CD4-positive, alpha-beta memory T cell (primary cell): ENCODE measurements at places on chromosomes 6 and 20.

DNA sequence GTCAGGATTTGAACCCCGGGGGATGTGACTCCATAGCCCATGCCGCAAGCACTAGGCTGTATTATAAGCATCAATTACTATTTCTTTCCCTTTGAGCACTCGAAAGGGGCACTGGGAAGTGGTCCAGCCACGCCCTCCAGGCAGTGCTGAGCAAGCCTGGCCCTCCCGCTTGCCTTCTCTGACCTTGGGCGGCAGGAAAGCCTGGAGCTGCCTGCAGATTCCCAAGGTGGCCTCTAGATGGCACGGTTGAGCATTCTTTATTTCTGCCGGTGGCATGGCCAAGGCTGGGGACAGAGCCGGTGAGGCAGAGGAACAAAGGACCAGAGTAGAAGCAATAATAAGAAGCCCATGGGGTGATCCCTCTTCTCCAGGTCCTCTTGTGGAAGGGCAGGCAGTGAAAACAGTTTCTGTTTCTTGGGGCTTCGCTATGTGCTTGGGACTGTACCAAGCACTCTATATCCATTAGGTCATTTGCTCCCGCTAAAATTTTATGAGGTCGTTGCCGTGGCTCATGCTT is 32.0 kb downstream of the ARHGAP40 start:
- peak; percentile 40 for DNase-seq

DNA sequence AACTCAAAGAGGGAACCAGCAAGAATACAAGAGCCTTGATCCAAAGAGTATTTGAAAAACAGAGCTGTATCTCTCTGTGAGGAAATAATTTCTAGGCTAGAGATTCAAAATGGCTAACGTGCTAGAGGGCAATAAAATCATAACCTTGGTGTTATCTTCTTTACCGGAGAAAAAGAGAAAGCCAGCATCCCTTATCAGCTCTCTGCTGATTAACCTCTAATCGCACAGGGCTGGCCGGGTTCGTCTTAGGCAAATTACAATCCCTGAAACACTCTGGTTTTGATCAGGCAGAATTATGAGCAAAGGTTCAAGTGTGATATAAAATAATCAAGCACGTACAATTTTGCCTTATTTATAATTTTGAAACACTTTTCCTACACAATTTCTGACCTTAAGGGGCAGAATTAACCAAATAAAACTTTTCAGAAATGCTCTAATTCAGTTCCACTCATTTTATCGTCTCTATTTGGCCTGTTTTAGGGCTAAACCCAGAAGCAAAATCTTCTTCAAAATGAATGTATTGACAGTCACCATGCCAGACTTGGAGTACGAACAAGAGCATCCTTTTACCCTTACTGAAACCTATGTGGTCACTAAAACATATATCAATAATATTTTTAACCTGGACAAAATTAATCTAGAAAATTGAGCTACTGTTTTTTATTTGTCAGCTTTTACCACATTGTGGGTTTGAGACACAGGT is 13.7 kb downstream of the PSMB9 start:
- no peak for DNase-seq

DNA sequence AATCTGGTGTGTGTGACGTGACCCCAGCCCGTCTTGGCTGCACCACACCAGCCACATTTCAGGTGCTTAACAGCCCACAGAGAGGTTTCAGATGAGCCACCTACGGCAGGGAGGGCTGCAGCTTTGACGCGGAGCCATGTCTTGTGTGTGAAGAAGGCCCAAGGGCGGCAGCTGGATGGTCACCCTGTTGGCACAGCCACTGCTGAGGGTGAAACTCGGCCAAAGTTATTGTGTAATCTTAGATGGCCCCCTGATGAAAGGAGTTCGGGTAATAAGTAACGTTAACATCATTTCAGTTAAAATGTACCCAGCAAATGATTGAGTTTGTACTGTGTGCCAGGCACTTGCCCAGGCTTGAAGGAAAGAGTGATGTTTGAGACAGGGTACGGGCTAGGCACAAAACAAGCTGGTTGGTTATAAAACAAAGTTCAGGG is 97.2 kb downstream of the SSR1 start:
- DNase-seq = no peak

- DNase-seq = no peak
These were observed 143.0 kb downstream of the DOK5 start for GRCh38 chr20:54618412-54618811.

GRCh38 chr20:34301587-34302311 is 1.4 kb downstream of the AHCY start:
- no peak for DNase-seq

DNA sequence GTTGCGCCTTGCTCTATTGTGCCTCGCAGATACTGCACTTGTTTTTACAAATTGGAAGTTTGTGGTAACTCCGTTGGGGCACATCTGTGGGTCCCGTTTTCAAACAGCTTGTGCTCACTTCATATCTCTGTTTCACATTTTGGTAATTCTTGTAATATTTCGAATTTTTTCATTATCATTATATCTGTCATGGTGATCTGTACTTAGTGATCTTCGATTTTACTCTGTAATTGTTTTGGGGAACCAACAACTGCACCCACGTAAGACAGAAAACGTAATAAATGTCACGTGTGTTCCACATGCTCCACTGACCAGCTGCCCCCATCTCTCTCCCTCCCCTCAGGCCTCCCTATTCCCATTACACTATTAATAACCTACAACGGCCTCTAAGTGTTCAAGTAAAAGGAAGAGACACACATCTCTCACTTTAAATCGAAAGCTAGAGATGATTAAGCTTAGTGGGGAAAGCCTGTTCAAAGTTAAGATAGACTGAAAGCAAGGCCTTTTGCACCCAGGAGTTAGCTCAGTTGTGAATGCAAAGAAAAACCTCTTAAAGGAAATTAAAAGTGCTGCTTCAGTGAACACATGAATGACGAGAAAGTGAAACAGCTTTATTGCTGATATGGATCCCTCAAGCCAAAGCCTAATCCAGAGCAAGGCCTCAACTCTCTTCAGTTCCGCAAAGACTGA is 26.9 kb downstream of the TTLL2 start:
- DNase-seq = no peak

DNA sequence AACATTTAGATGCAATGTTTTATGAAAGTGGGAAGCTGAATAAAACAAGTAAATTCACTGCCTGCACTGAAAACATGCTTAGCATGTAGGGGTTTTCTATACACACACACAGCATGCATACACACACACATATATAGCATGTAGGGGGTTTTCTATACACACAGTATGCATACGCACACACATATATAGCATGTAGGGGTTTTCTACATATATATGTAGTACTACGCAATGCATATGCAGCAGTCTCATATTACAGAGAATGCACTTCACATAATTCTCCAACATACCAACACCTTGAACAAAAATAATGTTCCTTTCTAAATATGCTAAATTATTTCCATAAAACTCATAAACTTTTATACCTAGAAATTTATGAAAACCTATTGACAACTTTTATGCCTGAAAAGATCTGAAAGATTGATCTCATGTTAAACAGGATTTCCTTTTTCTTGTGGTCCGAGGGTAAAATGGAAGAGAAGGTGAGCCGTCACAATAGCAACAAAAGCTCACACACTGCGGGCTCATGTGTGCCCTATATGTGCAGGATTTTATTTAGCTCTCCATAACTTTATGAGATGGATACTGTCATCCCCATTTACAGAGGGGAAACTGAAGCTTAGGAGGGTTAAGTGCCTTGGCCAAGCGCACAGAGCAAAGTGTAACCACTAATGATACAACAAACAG is 81.9 kb upstream of the TULP1 start:
- peak; percentile 37 for DNase-seq

GRCh38 chr6:30163918-30164654 is 740 bp downstream of the TRIM15 start:
- DNase-seq = no peak

DNA sequence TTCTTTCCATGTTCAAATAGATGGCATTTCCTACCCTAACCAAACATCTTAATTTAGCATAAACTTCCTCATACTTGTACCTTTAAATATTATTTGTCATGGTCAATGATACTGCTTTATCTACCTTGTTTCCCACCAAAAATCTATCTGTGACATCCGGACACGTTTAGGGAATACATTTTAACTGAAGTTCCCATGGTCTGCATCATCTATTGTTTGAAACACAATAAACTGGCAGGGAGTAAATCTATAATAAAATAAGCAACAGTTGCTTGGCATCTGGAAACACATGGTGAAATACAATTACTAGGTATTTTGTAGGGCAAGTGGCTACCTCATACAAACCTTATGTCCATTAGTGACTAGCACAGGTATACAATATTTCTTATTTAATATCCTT is 289.1 kb downstream of the GJA1 start:
- no peak for DNase-seq

- DNase-seq = no peak
These were observed 40.2 kb downstream of the FOXP4 start for GRCh38 chr6:41586252-41587007.

- DNase-seq = no peak
These were observed 303.6 kb downstream of the TFAP2C start for GRCh38 chr20:56932575-56933330.

GRCh38 chr20:52207020-52207810 is 15.6 kb upstream of the ZFP64 start:
- no peak for DNase-seq

DNA sequence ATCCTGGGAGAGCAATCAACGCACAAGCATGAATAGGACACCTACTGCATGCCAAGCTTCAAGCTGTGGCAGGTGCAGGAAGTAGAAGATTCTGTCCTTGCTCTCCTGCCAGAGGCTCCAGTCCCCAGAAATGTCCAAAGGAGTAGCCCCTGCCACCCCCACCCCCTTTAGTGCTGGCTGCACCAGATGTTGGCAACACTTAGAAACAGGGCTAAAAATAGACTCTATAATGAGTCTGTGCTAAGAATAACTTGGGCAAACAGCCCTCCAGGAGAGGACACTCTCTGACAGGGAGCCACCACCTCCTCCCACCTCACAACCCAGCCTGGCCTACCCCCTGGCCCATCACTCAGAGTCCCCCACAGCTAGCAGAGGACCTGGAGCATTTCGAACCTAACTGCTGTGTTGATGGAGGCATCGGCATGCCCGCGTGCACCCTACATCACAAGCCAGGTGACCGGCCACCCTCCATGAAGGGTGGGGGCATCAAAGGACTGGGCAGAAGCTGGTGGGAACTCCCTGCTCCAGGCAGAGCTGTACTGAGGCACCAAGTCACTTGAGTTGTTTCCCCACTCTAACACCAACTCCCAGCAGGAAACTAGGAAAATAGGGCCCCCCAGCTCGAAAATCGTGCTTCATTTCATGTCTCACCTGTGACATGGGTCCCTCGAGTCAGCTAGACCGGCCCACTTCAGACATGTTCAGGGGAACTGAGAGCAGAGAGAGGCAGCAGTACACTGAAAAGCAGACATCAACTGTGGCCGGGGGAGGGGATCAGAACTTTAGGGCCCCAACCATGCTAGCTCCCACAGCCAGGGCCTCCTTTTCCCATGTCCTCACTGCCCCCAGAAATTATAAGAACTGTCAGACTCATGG is 18.7 kb downstream of the TFEB start:
- DNase-seq = no peak

DNA sequence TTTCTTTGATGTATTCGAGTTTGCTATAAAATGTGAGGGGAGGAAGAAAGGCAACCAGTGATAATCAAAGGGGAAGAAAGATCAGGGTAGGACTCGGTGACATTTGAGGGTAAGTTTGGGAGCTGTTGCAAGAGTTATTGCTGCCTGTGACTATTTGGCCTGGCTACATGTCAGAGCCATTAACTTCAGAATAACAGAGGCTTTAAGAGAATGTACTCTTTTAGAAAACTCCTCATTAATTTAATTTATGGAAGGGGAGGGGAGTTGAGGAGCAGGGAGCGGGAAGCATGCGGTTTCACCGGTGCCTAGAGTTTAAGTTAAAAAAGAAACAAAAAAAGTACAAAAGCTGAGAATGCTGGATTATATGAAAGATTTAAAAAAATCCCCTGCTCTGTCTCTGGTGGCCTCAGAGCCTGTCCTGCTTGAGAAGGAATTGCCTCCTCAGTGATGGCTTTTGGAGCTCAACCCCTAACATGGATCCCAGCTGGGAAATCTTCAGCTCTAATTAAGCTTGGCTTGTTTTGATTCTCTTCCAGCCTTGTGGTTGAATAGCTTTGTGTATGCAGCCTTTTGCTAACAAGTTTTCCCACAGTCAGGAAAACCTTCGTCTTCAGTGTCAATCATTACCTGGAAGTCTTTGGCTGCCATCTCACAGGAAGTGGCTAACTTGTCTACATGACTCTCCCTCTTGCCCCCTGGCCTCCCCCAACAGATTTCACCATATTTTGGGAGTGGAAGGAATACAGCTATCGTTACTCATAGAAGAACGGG is 238.2 kb downstream of the SOX4 start:
- DNase-seq = no peak

DNA sequence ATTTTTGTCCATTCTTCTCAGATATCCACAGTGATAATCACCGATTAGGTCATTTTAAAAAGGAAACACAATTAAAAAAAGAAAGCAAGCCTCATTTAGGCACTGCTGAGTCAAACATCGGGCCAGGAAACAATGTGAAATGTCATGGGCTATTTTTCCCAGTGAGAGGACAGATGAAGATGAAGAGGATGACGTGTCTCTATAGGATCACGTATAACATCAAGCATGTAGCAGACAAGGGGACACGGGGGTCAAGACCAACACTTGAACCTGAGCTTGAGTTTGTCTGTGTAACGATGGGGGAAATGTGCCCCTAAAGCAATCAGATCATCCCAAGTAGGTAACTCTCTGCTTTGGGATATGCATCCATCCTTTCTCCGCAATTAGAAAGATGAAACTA is 553.2 kb downstream of the CD83 start:
- no peak for DNase-seq

DNA sequence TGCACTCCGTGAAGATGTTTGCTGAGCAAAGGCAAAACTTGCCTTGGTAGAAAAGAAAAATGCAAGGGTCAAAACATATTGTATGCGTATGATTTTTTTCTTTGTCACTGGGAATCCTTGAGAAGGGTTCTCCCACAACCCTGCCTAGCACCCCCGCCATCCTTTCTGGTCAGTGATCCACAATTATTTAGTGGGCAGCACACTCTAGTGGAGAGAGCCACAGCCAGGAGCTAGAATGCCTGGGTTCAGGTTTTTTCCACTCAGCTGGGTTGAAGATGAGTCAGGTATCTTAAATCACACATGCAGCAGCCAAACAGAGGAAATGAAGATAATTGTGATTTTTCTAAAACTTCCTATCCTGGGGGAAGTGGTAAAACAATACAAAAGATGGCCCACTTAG is 243.1 kb downstream of the PKHD1 start:
- DNase-seq = no peak

DNA sequence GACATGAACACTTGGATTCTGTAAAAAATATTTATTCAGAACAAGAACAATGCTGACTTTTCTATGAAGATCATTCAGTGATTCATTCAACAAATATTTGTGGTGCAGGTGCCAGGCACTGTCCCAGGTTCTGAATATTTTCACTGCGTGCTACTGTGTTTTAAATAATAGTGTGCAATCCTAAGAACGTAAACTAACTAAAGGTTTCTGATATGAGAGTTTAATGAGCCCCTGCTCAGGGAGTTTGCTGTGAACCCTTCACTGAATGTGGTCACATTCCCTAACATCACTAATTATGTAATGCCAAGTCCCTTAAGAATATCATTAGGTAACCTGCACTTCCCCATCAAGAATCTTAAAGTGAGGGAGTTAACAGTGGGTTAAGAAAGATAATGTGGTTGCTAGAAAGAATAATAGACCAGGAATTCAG is 1.7 kb upstream of the TMEM170B start:
- DNase-seq = no peak
